Activated CD4-positive, alpha-beta T cell treated with anti-CD3 and anti-CD28 coated beads, Interleukin-10, Interleukin-2, amounts not matched to agents 100 ng/mL and 50 ng/mL, durations not matched to agents 16 hours and 8 hours (primary cell): ENCODE measurements at places on chromosomes 13 and 19.
A peak's percentile ranks its signal among the peaks of the same experiment; 100 is the strongest.

DNA sequence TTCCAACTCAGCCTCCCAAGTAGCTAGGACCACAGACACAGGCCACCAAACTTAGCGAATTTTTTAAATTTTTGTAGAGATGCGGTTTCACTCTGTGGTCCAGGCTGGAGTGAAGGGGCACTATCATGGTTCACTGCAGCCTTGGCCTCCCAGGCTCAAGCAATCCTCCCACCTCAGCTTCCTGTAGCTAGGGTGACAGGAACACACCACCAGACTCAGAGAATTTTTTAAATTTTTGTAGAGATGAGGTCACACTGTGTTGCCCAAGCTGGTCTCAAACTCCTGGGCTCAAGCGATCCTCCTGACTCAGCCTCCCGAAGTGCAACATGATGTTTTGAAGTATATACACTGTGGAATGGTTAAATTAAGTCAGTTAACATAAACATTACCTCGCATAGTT, 263.6 kb downstream of the OXGR1 start:
- DNase-seq = no peak

GRCh38 chr19:55418185-55418584, 10.6 kb upstream of the UBE2S start:
- DNase-seq = peak; percentile 64

DNA sequence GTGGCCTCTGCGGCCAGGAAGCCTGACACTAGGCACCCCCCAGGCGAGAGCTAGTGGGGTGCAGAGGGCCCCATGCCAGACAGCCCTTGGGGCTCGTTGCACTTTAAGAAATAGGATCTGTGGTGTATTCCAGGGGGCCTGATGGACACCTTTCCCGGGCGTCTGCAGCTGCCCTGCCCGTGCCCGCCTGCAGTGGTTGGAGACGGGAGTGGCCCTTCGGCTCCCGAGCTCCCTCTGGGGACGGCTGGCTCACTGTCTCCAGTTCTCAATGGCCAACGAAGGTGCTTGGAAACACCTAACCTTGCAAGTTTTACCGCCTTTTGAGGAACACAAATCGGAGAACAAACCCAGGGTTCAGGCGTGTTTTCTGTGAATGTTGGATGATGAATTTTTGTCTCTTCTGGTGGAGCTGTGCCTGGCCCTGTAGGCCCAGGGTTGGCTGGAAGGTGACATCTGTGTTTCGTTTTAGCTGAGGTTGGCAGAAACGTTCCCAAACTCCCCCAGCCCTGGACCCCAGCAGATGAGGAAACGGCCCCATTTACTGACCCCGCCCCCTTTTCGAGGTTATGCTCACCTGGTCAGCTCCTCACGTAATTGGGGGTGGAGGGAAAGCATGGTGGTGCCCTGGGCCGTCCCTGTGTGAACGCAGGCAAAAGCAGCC, 17.4 kb upstream of the NPAS1 start:
- DNase-seq = no peak

- peak; percentile 33 for DNase-seq
Observed at GRCh38 chr13:113216254-113217048, 7.0 kb downstream of the CUL4A start.

DNA sequence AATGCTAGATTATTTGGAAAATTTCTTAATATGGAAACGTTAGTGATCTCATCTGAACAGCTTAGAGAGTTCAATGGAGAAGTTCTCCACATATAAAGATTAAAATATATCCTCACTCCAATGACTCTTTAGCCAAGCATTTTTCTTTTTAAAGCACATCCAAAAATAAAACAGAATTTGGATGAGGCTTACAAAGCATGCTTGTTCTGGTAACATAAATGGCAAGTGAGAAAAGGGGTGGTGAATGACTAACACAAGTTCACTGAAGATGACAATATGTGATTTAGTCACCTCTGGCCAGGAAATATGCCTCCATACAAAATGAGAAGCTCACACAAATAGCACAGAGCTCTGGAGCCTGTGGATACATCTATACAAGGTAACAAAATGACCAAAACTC, 253.0 kb downstream of the PCDH20 start:
- no peak for DNase-seq

- no peak for DNase-seq
Observed at GRCh38 chr13:71079638-71080037, 787.4 kb downstream of the DACH1 start.

DNA sequence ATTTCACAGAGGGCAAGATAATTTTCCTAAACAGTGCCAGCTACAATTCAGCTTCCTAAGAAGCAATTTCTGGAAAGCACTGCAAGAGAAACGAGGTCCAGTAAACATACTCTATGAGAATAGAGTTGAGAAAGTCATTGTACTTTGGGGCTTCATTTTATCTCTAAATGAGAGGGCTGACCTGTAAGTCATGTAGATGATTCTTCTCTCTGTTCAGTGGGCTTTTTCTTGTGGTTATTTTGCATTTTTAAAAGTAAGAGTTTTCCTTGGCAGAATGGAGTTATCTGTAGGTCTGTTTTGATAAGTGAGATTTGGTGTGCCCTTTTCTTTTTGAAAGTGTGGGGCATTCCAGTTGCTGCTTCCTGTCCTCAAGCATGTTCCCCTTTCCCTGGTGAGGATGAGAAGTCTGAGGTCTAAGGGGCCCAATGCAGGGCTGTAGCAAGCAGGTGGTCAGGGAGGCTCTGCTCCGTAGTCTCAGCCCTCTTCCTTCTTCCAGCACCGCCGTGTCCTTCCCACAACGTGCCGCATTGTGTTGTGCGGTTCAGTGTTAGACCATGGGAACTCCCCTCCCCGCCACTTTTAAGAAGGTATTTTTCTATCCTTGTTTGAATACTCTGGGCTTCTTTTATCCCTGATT, 86.3 kb downstream of the ARHGEF7 start:
- DNase-seq = no peak

GRCh38 chr13:21287331-21287907, 111.0 kb downstream of the MRPL57 start:
- no peak for DNase-seq

- no peak for DNase-seq
Observed at GRCh38 chr13:69579351-69579750, 528.3 kb upstream of the ATXN8OS start.

GRCh38 chr13:97261254-97262005, 39.3 kb downstream of the MBNL2 start:
- DNase-seq = peak; percentile 78

GRCh38 chr13:84864341-84864740, 934.9 kb downstream of the SLITRK6 start:
- DNase-seq = no peak

DNA sequence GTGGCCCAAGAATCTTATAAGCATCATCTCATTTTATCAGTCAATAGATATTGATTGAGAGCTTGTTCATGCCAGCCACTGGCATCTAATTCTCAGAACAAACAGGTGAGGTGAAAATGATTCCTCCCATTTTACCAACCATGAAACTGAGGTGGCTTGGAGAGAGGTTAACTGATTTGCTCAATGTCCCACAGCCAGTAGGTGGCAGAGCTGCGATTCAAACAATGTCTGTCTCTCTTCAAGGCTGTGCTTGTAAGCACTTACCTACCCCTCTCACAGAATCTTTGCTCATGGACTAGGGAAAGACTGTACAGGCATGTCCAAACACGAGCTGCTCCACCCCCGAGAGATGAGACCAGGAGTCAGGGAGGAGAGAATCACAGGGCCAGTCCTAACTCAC, 21.5 kb upstream of the GSX1 start:
- DNase-seq = peak; percentile 51

- no peak for DNase-seq
Observed at GRCh38 chr19:46112527-46112926, 12.0 kb downstream of the IGFL3 start.

GRCh38 chr19:2014731-2015607, 545 bp downstream of the BTBD2 start:
- no peak for DNase-seq

DNA sequence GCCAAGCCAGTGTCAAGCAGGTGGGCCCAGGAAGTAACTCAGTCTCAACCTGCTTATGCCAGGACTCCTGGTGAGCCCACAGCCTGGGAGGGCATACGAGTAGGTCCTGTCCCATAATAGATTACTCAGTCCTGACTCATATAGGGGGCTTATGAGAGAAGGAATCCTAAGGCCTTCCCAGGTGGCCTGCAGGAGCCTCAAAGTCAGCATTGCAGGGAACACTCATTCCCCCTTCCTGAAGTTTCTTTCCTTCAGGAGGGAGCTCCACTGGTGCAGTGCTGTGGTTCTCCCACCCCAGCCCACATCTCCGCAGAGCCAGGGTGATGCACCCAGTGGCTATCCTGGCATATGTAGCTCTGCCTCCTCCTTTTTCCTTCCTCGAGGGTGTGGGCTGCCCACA, 137.3 kb downstream of the ZIC5 start:
- no peak for DNase-seq

DNA sequence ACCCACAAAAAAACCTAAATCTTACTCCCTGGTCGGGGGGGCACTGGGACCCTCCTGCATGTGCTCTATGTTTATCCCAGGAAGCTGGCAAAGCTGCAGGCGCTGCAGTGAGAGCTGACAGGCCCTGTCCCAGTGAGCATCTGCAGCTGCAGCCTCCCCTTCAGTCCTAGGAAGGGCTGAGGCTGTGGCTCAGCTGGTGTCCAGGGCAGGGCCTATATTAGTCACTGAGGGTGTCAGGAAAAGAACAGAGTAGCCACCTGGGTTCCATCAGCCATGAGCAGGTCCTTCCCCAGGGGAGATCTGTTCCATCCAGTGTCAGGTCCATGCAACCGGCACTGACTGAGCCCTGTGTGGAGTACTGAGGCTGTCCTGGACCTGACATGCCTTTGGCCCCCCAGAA, 120.5 kb downstream of the TNFRSF19 start:
- no peak for DNase-seq

DNA sequence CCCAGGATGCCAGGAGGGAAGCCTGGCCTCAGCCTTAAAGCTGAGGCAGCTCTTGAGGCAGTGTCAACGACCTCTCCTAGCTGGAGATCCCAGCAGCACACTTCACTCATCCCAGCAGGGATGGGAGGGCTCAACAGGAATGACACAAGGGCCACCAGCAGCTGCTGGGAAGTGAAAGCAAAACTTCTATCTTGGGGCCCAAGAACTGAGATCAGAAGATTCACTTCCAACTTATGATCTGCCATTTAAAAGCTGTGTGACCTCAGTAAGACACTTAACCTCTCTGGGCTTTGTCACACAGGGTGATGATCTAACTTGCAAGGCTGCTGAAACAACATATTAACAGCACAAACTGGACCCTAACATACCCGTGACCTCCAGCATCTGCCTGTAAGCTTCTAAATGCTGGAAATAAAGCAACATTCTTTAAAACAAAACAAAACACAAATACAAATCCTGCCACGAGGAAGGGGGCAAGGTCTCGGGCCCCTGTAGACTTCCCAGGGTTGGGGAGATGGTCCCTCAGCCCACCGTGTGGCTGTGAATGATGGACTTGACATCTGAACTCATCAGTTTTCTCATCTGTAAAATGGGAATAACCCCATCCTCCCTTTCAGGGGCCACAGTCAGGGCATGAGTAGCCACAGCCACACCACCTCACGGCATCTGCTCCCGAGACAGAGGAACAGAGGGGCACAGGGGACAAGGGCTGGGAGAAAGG, 22.7 kb downstream of the ELL start:
- DNase-seq = no peak

DNA sequence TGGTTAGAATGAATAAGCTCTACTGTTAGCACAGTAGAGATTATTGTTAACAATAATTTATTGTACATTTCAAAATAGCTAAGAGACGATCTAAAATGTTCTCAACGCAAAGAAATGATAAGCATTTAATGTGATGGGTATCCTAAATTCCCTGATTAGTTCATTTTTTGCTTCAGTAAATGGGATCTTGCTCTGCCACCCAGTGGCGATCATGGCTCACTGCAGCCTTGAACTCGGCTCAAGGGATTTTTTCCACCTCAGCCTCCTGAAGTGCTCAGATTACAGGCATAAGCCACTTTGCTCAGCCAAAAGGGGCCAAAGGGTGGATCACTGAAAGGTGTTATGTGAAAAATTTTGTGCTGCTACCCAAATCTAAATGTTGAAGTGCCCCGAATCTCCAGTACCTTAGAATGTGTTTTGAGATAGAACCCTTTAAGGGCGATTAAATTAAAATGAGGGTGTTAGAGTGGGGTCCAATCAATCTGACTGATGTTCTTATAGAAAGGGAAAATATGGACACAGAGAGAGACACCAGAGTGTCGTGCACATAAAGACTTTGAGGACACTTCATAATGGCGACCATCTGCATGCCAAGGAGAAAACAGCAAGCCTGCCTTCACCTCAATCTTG, 31.5 kb upstream of the ZNF766 start:
- peak; percentile 59 for DNase-seq
